Activated CD4-positive, alpha-beta T cell treated with anti-CD3 and anti-CD28 coated beads for 24 hours (primary cell): ENCODE measurements at places on chromosomes 3 and 15.
A peak's percentile ranks its signal among the peaks of the same experiment; 100 is the strongest.

DNA sequence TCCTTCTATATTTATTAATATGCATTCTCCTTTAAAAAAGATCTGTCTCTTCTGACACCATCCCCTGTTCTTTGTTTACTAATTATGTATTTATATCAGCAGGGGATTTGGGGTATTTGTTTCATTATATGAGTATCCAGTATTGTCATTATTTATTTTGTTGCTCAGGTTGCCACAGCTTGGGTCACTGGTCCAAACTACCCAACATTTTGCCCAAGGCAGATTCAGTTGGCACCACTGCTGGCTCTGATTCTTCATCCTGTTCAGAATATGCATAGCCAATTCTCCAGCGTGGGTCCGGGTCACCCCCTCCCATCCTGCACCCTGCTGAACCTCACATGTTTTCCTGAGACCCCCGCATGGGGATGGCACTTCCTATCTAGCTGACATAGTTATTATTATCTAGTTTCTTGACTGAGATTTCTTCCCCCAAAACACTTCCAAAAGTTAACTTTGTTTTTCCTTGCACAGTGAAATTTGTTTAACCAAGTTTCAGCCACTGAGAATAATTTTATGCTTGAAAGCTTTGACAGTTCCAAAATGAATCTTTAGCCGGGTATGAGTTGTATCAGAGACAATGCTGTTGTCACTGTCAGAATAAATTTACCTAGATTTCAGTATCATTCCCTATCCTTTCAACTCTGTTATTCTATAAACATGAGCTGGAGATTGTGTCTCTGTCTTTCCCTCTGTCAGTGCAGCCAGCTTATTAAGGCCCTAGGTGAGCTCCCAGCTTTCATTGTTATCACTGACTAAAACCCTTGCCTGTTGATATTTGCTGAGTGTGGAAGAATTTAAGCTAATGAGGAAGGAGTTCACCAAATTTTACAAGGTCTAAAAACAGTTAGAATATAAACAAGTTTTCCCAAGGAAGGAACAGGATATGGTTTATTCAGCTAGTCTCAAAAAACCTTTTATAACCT is 70.3 kb downstream of the TGFBR2 start:
- no peak for DNase-seq

DNA sequence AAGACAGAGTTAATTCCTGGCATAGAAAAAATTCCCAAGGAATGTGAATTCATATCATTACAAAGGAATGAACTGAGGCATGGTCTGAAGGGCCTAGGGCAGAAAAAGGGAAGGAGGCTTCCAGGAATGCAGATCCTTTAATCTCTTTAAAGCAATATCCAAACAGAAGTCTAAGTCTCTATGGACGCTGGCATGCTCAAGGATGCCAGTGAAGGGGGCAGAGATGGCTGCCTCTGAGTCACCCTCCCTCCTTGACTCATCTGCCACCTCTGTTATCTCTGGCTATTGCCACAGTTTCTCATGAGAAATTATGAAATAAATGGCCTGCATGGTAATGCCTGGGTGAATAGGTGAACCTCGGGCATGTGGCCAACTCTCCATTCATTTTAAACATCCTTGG is 96.3 kb upstream of the BCL6 start:
- DNase-seq, result no peak

GRCh38 chr15:60264566-60264965 is 133.2 kb downstream of the ANXA2 start:
- DNase-seq, result no peak

GRCh38 chr3:134761213-134761612 is 33.8 kb upstream of the EPHB1 start:
- no peak for DNase-seq

DNA sequence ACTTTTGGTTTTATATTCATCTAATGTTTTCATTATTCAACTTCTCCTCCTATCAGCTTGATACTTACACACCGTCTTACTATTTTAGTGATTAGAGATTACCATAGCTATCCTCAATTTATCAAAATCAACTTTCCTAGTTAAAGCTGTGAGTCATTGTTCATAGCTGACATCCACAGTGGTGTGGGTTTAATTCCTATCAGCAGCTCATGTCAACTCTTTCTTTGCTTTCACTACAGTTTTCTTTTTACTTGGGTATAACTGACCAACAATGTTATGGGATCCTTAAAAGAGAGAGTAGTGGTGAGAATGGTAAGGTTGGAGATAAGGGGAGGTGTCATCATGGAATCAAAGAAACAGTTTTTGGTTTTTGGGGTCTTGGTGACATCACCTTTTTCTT is 112.7 kb downstream of the NFKBIZ start:
- no peak for DNase-seq

DNA sequence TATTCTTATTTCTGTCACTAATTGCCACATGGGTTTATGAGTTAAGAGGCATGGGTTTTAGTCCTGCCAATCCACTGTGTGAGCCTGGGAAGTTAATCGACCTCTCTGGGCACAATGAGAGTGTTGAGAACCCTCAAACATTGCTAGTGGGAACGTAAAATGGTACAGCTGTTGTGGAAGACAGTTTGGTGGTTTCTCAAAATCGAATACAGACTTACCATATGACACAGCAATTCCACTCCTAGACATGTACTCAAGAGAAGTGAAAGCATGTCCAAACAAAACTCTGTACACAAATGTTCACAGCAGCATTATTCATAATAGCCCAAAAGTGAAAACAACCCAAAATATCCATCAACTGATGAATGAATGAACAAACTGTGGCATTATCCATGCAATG is 5.7 kb upstream of the GNB5 start:
- no peak for DNase-seq

DNA sequence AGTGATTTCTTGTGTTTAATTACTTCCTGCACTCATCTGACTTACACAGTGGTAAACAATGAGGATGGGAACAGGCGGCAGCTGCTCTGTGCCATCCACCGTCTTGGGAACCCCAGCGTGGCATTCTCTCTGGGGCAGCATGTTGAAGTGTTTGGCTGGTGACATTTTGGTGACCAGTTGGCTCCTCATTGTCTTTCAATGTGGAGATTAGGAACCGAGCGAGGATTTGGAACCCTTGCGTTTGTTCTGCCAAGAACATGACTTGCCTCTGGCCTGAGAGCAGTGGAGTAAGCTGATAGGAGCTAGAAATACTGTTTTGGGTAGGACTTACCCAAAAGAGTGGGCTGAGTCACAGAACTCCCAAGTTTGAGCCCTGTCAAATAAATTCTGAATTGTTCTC is 88.8 kb downstream of the IGF1R start:
- no peak for DNase-seq

- no peak for DNase-seq
These were observed 587.9 kb downstream of the GBE1 start for GRCh38 chr3:81173514-81173913.

DNA sequence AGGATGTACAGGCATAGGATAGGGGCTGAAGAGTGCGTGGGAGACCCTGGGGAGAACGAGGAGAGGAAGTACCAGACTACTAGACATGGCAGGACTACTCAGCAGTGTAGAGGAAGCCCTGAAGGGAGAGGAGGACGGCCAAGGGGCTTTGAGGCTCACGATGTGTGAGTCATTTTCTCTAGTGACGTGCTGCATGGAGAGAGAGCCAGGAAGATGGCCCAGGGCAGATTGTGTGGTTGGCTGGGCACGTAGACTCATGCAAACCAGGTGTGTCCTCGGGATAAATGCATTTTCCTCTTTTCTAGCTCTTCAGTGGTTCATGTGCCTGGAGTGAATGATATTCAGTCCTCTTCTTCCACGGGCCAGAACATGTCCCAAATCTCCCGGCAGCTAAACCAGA is 115.0 kb upstream of the ABHD17C start:
- no peak for DNase-seq

GRCh38 chr15:77076323-77076915 is 5.5 kb upstream of the TSPAN3 start:
- DNase-seq, result no peak

DNA sequence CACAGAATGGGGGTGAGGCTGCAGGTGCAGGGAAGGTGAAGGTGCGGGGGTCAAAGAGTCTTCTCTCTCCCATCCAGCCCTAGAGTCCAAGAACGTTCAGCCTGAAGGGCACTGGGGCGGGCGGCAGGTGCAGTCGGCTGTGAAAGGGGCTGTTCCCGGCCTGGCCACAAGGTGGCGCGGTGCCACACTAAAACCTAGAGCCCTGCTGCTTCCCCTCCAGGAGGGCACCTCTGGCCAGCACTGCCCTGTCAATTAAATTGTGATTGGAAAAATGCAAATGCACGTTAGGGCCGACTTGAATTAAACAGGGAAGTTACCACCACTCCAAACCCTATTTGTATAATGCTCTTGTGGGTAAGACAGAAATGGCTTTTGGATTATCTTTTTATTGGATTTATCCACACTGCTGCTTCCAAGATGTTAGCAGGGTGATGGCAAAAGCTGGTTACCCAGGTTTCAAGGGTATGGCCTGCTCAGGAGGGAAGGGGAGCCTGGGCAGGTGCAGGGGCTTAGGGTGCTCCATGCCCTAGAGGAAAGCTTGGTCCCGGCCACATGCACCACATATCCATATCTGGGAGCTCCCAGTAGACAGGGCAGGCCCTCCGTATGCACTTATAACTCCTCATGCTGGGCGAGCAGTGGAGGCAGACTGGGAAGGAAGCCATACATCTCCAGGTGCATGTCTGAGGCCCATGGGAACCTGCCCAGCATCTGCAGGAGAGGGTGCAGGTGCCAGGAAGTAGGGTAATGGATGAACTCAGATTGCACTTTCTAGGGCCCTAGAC is 119.8 kb downstream of the ADCY5 start:
- DNase-seq, result peak; percentile 71

- no peak for DNase-seq
These were observed 6.0 kb upstream of the TSEN2 start for GRCh38 chr3:12478326-12478725.

DNA sequence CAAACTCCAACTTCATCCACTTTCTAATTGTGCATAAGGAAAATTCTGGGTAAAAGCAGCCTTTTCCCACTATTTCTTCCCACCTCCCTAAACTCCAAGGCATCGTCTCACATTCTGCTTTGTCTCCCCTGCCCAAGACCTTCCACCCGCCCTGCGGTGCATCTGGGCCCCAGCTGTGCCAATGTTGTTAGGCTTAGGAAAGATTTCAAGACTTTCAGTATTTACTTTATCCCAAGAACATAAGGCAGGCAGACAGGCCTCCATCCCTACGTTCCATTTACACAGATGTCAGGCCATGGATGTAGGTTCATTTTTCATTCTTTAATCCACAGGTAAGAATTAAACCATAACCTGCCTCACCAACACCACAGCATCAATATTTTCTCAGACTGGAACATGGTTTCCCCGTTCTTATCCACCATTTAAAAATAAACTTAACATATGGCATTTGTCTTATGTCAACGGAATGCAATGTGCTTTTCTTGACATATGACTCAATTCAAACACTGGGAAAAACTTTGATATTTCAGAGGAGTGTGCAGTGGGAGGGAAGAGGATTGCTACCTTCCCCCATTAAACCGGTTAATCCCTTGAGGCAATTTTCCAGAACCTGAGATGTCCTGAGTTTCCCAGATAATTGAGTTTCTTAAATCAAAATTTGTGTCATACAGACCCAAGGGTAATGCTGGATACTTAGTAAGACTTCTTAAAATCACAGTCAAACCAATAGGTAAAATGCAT is 238.0 kb upstream of the LRIG1 start:
- no peak for DNase-seq

- DNase-seq, result no peak
These were observed 243.7 kb downstream of the SLC9A9 start for GRCh38 chr3:143604402-143605185.

DNA sequence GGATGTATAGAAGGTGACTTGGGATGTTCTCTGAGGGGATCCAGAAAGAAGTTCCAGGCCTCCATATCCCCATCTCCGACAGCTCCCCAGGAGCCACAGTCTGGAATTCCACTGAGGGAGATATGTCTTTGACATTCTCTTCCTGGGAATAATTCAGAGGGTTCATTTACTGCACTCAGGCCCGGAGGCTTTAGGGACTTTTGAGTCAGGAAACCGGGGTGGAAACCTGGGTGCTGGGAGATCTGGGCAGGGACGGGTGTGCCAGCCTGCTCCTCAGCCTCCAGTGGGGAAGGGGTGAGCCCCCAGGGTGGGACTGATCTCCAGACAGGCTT is 147.7 kb downstream of the SMAD6 start:
- no peak for DNase-seq

DNA sequence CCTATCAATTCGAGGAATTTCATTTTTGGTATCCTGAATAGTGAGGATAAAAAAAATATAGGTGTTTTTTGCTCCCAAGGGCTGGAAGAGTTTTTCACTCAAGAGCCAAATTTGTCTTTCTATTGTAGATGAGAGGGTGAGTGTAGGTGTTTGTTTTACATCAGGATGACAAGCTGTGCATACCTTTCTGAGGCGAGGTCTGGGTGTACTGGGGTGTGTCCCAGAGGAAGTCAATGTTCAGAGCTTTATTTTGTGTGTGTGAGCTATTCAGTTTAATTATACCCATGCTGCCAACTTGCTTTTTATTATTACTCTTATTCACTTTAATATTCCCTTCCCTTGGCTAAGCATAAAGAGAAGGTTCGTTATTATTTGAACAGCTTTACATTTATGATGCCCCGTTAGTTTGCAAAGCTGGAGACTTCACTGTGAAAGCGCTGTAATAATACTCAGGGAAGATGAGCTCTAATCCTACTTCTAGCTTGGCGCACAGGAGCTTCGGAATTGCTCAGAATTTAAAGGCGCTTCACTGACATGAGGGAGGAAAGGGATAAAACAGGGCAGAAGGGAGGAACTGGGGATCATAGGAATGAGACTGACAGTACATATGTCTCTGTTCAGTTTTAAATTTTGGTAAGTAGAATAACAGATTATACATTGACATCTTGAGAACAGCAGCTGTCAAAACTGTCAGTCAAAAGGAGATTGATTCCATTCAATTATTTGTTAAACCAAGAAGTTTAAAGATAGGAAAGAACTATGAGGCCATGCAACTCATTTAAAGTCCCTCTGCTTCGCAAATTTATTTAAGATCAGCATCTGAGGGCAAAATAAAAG is 117.7 kb upstream of the TP63 start:
- DNase-seq, result no peak

DNA sequence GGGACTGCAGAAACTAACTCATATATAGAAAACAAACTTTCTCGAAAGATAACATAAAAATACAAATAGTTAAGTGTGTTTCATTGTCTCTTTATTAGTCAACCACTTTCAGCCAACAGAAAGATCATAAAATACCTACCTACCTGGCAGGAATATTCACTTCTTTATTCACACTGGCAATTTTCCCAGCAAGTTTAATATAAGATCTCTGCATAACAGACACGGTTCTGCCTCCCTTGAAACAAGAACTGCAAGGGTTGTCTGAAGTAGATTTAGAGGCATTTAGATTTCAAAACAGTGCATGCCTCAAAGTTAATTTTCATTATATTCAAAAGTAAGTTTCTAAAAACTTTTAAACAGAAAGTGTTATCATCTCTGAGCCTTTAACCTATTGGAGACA is 7.1 kb downstream of the NPTN start:
- no peak for DNase-seq

GRCh38 chr15:101023501-101024072 is 104.4 kb downstream of the LRRK1 start:
- no peak for DNase-seq
